Posterior vena cava (tissue), 2 donors: ENCODE measurements at places on chromosomes 4 and X. TPM values are rescaled to one million over a fixed set of nuclear protein-coding genes. Genes with fewer than 3 reads are reported as not detected.

DNA sequence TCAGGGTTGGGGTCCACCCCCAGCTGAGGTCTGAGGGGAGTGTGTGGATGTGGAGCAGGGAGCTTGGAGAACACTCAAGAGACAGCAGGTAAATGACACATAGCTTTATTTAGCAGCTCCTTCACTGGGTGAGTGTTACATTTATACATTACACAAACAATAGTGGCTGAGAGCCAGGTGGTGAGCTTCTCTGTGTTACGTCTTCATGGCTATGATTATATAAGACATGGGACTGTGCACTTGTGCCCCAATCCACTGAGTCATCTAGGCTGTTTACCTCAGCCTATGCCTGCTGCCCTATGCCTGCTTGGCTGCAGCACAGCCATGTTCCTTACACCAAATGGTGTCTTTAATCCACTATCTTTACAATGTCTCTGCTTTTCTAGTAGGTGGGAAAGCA, 459.6 kb downstream of the AFF2 start:
- no peak for DNase-seq

GRCh38 chr4:163612762-163613161, 118.3 kb downstream of the TMA16 start:
- no peak for DNase-seq

DNA sequence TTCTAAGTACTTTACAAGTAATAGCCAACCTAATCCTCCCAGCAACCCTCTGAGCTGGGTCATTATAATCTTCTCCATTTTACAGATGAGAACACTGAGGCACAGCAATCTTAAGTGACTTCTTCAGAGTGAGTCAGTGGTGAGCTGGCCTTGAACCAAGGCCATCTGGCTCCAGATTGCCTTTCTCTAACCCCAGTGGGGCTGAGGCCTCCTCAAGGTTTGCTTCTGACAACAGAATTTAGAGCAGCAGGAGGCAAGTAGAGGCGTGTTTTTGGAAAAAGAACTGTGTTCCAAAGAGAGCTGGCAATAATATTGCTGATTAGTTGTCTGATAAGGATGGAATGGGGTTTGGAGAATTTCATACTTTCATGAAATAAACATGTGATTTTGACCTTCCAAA, 41.2 kb downstream of the PIR start:
- no peak for DNase-seq

GRCh38 chrX:110401135-110401534, 42.5 kb downstream of the RTL9 start:
- no peak for DNase-seq

DNA sequence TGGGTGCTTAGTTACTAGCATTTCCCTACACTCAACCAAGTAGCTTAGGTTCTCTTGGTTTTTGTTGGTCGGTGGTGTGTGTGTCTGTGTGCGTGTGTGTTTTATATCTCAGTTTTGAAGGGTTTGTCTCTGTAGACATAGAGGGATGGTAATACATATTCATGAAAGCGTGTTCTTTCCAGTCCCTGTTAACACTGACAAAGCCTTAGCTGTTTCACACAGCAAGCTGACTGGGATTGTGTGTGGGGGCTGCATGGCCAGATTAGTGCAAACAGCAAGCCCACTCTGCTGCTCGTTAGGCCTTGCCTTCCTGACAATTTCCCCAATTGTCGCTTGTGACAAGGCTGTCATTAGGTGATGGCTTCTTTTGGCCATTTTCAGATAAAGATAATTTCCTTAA, 43.9 kb downstream of the ALPK1 start:
- DNase-seq: no peak

GRCh38 chr4:8830611-8831200, 40.9 kb downstream of the HMX1 start:
- DNase-seq: peak; percentile 51

- no peak for DNase-seq
Observed at GRCh38 chr4:141409556-141409955, 188.9 kb downstream of the ZNF330 start.

DNA sequence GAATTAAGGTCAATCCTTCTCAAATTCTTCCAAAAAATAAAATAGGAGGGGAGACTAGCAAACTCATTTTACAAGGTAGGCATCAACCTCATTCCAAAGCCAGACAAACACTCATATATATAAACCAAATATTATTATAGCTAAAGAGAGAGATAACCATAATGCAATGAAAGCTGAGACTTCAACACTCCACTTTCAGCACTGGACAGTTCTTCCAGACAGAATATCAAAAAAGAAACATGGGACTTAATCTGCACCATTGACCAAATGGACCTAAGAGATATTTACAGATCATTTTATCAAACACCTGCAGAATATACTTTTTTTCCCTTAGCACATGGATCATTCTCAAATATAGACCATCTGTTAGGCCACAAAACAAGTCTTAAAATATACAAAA, 15.5 kb upstream of the EDA2R start:
- no peak for DNase-seq

The PQBP1 gene
- total RNA-seq: 48.9 TPM

The STAP1 gene
- total RNA-seq: not detected

The CXCL13 gene
- total RNA-seq: not detected
